ENCODE measurements at places on chromosomes 12 and 14.

GRCh38 chr12:83827860-83828259, 1084.7 kb downstream of the SLC6A15 start:
- no peak for DNase-seq

DNA sequence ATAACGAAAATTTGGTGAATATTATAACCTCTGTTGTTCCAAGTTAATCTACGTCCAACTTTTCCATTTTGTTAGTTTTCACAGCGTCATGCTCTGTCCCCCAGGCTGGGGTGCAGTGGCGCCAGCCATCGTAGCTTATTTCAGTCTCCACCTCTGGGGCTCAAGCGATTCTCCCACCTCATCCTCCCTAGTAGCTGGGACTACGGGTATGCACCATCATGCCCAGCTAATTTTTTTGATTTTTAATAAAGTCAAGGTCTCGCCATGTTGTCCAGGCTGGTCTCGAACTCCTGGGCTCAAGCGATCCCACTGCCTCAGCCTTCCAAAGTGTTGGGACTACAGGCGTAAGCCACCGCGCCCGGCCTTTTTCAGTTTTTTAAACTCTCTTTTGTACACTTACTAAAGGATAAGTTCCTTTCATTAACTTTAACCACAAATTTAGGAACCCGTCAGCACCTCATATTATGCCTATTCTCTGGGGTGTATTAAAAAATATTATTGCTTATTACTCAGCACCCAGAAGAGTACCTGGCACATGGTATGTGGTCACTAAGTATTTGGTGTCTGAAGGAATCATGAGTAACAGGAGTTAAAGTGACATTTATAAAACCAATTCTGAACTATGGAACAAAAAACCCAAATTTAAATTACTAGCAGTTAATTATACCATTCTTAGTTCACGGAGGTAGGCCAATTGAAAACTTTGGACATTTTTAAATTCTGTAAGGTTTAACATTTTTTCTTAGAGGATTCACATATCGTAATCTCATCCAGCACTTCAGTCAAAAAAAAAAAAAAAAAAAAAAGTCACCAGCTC, 925 bp upstream of the MIPOL1 start:
- DNase-seq = no peak

GRCh38 chr14:56073799-56074198, 44.4 kb upstream of the PELI2 start:
- no peak for DNase-seq

- DNase-seq = no peak
Measured at GRCh38 chr12:79424109-79424721, 266.5 kb downstream of the PAWR start.

DNA sequence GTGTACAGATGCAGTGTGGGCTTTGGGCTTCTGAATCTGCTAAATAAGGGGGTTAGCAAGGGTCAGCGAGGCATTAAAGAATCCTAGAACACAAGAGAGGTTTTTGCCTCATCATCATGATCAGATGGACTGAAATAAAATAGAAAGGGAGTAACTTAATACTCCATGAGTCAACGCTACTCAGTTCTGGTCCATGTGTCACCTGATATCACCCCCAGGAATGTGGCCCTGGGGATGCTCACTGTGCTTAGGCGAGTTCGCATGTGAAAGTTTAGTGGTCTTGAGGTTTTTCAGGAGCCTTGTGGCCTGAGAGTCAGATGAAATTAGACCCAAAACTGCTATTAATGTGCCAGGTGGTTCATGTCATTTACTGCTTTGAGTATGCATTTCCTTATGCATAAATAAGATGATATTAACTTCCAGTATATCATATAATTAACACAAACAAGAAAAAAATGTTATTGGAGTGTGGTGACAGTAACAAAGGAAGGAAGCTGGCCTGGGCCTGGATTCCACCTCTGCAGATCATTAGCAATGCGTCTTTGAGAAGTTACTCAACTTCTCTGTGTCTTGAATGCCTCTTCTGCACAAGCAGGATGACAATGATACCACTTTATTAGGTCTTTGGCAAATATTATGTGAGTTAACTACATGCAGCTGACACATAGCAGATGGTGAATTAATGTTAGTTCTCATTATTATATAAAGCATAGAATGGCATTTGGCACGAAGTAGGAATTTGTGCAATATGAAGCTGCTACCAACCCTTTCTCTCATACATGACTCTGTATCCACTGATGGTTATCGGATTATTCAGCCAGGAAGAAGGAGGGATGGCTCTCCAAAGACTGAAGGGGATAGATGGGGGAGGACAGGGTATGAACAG, 1272.6 kb downstream of the AACS start:
- DNase-seq = no peak

- no peak for DNase-seq
Measured at GRCh38 chr12:80766897-80767296, 50.2 kb downstream of the MYF5 start.

- DNase-seq = no peak
Measured at GRCh38 chr12:80271780-80272179, 172.3 kb upstream of the PTPRQ start.

DNA sequence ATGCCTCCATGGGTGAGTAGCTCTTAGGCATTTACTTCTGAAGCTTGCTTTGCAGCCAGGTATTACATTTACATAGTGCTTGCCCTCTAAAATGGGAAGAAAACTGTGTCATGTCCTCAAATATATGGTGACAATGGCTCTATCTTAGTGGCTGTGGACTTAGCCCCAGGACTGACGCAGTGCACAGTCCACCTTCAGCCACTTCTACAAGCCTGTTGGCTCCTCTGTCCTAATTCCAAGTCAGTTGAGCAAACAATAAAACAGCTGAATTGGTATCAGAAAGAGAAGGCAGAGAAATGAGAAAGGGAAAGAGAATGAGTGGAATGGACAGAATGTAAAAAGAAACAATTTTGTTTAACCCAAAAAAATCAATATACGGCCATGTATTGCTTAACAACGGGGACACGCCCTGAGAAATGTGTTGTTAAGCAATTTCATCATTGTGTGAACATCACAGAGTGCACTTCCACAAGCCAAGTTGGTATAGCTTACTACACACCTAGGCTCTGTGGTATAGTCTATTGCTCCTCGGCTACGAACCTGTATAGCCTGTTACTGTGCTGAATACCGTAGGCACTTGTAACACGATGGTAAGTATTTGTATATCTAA, 93.5 kb downstream of the GRIN2B start:
- no peak for DNase-seq

DNA sequence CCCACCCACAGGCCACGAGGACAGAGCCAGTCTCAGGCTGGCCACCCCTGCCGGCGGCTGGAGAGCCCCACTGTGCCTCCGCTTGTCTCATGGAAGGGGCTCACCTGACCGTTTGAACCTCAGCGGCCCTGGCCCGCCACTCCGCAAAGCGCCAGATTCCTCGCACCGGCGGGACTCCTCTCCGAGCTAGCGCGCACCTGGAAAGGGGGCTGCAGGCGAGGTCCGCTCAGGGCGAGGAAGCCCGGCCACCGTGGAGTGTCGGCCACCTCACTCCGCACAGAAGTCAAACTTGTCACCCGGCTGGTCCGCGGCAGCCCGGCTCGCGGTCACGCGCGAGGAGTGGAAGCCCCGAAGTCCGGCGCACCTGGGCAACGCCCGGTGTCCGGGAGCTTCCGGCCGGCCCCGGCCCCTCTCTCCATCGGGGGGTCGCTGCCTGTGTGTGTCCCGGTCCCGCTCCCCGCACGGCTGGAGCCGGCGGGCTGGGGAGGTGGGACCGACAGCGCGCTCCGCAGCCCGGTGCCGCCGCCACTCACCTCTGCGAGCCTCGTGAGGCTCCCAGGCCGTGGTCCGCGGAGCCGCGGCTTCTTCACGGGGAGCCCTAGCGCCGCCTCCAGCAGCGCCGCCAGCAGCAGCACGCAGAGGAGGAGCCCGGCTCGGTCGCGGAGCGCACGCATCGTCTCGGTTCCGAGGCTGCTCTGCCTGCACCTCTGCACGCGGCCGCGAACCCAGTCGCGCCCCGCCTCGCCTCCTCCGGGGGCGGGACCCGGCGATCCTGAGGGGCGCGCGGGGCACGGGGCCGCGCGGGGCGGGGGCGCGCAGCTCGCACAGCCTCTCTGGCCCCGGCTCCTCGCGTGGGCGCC, at the start of gene ISM2:
Gene ISM2 (minus strand): TSS at position 697 of the 860 bp plus-strand sequence. CDS start 23 bp downstream, at position 674.
- no peak for DNase-seq

DNA sequence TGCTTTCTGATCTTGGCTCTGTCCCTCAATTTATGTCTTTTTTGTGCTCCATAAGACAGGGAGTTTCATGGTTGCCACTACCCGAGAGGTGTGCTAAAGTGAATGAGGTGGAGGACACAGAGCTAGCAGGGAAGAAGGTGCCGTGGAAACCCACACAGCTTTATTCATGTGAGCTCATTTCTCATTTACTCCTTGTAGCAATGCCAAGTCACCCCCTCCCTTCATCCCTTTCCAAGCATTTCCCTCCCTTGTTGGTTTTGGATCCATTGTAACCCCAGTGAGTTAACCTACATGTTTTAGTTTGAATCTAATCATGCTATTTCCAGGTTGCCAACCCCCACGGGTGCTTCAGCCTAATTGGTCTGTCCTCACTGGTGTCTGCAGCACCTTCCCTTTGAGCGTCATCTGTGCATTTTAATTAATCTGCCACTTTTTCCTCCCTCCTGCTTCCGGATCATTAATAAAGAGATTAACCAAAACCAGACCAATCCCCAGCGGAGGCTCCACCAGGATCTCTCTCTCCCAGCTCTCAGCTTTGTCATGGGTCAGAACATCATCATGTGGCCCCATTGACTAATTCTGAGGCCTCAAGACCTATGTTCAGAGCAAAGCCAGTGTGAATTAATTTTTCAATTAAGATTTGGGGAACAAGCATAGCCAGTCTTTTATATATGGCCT, 56.2 kb downstream of the NTF3 start:
- no peak for DNase-seq

GRCh38 chr12:29317556-29318363, 63.2 kb downstream of the ERGIC2 start:
- DNase-seq = no peak

DNA sequence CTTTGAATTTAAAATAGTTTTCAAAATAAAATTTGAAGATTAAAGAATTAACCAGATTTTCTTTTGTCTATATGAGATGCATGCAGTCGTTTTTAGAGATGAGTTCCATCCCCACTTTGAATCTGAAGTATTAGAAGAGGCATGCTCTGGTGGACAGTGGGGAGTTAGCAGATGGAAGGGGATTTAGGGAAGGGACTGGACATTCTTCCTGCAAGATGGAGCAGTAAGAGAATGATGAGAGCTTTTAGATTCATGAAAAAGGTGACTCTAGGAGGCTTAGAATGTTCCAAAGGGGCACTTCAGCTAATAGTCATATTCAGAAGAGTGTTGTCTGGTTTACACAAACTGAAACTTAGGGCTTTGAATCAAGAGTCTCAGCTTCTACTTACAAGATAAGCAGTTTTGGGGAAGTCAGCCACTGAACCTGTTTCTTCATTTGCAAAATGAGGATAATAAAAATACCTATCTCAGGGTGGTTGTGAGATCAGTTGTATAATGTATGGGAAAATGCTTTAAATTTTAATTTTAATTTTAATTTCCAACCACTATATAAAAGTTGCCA, 3.7 kb downstream of the ZBTB1 start:
- DNase-seq = no peak

DNA sequence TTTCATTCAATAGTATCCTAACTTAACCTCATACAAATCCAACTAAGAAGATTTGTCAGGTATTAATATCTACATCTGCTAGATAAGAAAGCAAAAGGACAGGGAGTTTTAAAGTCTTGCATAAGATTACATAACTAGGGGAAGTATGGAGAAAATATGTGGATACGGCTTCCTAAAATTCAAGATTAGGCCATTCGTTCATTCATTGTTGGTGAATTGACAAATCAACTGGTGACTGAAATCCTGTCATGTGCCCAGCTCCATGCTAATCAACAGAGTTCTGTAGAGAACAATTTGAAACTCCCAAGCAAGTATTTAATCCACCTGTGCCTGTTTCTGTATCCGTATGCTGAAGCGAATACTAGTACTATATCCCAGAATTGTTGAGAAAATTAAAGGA, 260.9 kb upstream of the USP15 start:
- no peak for DNase-seq

DNA sequence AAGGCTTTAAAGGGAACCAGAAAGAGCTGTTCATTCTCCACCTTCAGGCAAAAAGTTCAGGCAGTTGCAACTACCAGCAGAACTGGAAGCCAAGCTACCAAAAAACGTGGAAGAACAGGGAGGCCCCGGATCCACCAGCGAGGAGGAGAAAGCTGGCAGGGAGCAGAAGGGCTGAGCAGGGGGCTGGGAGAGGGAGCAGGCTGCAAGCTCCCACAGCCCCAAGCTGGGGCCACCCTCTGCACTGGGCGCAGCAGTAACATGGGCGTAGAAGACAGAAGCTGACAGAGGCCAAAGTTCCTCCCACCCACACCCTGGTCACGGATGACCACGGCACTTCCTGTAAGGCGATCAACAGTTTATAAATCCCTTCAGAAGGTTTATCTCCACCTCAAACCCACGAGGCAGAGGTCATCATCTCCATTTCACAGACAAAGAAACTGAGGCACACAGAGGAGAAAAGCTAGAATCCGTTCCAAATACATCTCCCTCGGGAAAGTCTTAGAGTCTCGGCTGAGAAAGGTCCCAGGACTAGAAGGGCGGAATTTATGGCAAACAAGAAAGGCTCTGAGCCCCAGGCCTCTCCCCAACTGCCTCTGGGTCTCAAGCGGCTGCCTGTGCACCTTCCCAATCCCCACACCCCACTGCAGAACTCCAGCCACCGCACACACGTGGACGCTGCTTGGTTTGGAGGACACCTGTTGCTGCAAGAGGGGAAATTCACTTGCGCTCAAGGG, 1.8 kb downstream of the CCDC85C start:
- DNase-seq = no peak

DNA sequence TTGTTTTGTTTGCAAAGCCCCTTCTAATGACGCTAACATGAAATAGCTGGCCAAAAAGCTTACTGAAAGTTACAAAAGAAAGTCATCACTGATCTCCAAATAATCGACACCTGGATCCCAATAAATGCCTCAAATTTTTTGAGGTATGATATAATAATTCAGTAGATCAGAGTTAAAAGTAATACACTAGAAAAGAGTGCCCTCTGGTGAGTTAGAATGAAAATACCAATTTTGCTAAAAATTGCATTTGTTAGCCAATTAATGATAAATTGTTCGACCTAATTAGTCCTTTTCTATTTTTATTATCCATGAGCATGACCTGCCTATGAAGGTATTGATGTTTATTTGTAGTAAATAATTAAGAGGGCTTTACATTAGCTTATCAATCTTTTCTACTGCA, 78.6 kb downstream of the CEP128 start:
- DNase-seq = no peak

GRCh38 chr12:11753826-11754225, 104.4 kb downstream of the ETV6 start:
- DNase-seq = no peak

GRCh38 chr12:15706010-15706676, 83.0 kb downstream of the EPS8 start:
- no peak for DNase-seq

- DNase-seq = no peak
Measured at GRCh38 chr12:69844836-69845235, 19.8 kb downstream of the MYRFL start.

- no peak for DNase-seq
Measured at GRCh38 chr12:31298922-31299321, 27.0 kb downstream of the SINHCAF start.

GRCh38 chr14:76473481-76474263, 97.7 kb downstream of the ESRRB start:
- no peak for DNase-seq

GRCh38 chr14:93960108-93960475, 16.3 kb downstream of the ASB2 start:
- DNase-seq = no peak

Measured in activated CD4-positive, alpha-beta T cell treated with anti-CD3 and anti-CD28 coated beads, Interleukin-2, amount 50 U/mL, for 24 hours (primary cell).